Left renal pelvis (tissue), 4 donors: ENCODE measurements at places on chromosomes 2 and 18. TPM values are rescaled to one million over a fixed set of nuclear protein-coding genes. Genes with fewer than 3 reads are reported as not detected.

GRCh38 chr2:29522951-29523669 is 398.3 kb downstream of the ALK start:
- no peak for DNase-seq

DNA sequence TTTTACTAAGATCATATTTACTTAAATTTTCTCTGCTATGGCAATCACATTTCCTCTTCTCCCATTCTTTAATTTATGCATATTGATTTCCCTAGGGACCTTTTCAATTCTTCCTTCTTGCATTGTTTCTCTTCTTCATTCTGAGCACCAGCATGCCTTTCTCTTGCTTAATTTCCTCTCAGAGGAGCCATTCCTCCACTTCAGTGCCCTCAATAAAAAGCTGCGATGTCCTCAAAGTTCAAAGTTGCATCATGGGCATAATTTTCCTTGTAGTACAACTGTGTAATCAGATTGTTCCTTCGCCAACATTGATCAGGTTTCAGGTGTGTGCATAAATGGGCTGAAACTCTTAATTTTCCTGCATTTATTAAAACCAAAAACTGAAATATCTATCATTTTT is 21.8 kb upstream of the CD226 start:
- DNase-seq = no peak

GRCh38 chr2:17966798-17967197 is 88.3 kb downstream of the KCNS3 start:
- DNase-seq = no peak

DNA sequence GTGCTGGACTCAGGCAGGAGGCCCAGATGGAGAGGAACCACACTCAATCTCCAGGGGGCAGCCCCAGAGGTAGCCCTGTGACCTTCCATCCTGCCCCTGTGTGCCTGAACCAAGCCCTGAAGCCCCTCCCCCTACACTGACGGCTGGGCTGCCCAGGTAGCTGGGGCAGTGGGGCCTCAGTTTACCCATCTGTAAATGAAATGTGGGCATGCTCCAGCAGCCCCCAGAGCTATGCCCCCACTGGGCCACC is 15.8 kb downstream of the CROCC2 start:
- no peak for DNase-seq

GRCh38 chr2:66456183-66457041 is 21.5 kb downstream of the MEIS1 start:
- DNase-seq = no peak

Gene ITGA4
- 178 TPM for polyA plus RNA-seq

Gene TNFAIP6
- 32.4 TPM for polyA plus RNA-seq

Gene SGPP2
- 16.3 TPM for polyA plus RNA-seq

Gene GCFC2
- polyA plus RNA-seq = 44.6 TPM

Gene CHAC2
- 4.6 TPM for polyA plus RNA-seq

- peak; percentile 55 for DNase-seq
Measured at GRCh38 chr2:232473467-232473890, 14.2 kb downstream of the ECEL1 start.

DNA sequence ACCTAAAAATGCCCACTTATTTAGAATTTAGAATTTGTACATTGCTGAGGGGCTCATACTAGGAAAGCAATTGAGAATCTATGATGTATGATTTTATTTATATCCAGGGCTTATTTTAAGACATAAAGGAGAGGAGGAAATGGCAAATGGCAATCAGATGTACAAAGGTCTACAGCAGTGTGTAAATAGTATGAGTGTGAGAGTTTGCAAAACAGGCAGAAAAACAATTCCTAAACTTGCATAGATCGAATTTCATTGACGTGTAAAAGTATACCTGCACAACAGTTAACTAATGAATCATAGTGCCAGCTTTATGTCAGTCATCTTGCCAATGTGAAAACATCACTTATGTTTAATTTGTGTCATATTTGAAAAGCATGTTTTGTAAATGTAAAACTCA is 718.7 kb upstream of the GCFC2 start:
- no peak for DNase-seq

GRCh38 chr18:34936772-34937171 is 104.4 kb upstream of the MAPRE2 start:
- DNase-seq = no peak

GRCh38 chr18:59877361-59877760 is 22.4 kb upstream of the PMAIP1 start:
- no peak for DNase-seq

GRCh38 chr2:179772346-179772745 is 89.1 kb downstream of the ZNF385B start:
- no peak for DNase-seq
